ENCODE measurements at places on chromosomes 6 and 20. TPM values are rescaled to one million over a fixed set of nuclear protein-coding genes. Genes with fewer than 3 reads are reported as not detected.
A peak's percentile ranks its signal among the peaks of the same experiment; 100 is the strongest.

TGM6 gene
- not detected for total RNA-seq

ULBP3 gene
- total RNA-seq = 0.61 TPM

ACSS1 gene
- 20.8 TPM for total RNA-seq

OTOR gene
- total RNA-seq = not detected

APOBEC2 gene
- not detected for total RNA-seq

OR10C1 gene
- total RNA-seq = not detected

BEND6 gene
- 4.1 TPM for total RNA-seq

C20orf96 gene
- total RNA-seq = 13.5 TPM

- DNase-seq = no peak
These were observed 450.0 kb downstream of the FRK start for GRCh38 chr6:115610696-115611095.

GRCh38 chr6:24193364-24193763, 67.3 kb downstream of the NRSN1 start:
- no peak for DNase-seq

DNA sequence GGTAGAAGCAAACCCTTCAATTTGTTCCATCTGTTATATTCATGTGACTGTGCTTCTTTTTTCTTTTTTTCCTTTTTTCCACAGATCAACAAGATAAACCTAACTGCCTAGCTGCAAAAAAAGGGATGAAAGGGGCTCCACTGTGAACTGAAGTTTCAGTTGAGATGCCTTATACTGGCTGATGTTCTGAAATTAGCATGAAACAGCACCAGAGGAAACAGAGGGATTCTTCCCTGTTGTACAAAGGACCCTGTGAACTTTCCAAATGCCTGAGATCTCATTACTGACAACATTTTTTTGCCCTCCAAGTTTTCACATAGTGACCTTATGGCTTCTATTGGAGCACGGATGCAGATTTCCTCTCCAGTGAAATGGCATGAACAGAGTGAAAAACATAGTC, 302.7 kb upstream of the TFAP2D start:
- DNase-seq = no peak

DNA sequence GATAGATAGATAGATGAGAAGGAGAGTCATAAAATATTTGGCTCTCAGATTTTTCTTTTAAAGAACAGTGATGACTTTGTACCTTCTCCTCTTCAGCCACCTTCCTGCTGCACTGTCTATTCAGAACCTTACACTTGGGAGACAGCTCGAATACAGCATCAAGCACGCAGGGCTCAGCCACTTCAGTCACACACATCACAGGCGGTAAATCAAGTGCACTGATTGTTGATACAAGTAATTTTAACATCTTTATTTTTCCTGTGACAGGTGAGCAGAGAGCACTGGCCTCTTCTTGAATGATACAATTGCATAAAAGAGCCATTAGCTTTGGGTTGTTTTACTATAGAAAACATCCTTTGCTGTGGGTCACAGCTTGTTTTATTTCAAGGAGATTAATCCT, 1118.5 kb upstream of the EYS start:
- DNase-seq = no peak

DNA sequence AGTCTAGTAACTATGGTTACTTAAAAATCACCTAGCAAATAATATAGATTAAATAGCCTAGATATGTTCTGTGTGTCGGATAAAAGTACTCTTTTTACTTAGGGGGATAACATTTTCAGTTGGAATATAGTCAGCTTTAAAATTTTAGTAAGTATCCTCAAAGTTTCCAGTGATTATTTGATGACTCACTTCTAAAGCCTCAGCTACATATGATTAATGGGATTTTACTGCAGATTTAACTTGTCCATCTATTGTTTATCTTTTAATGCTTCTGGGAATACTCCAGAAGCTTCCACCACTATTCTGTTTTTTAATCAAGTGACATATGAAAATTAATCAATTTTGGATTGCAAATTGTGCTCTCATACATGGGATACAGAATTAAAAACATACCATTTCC, 8.7 kb upstream of the TENT5A start:
- DNase-seq = no peak

GRCh38 chr6:27873021-27873940, 38.9 kb downstream of the OR2B2 start:
- DNase-seq = peak; percentile 21

Data from uterus (tissue), 4 donors.